ENCODE measurements at places on chromosomes 6 and 20.

DNA sequence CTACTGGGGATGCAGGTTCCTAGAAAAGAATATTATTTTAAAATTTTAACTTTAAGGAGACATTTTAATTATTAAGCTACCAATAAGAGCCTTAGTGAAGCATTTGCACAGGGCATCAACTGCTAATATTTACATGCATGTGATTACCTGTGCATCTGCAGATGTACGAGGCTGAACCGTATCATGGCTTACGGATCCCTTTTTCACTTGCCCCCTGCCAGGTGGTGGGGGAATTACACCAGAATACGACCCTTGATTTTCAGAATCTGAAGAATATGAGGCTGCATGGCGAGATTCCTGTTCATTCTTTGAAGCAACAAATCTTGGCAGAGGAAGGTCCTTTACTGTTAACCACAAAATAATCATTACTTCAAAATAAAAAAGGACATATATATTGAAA is 42.7 kb downstream of the REPS1 start:
- no peak for DNase-seq

GRCh38 chr6:14023855-14024254 is 93.7 kb upstream of the CD83 start:
- DNase-seq: no peak

DNA sequence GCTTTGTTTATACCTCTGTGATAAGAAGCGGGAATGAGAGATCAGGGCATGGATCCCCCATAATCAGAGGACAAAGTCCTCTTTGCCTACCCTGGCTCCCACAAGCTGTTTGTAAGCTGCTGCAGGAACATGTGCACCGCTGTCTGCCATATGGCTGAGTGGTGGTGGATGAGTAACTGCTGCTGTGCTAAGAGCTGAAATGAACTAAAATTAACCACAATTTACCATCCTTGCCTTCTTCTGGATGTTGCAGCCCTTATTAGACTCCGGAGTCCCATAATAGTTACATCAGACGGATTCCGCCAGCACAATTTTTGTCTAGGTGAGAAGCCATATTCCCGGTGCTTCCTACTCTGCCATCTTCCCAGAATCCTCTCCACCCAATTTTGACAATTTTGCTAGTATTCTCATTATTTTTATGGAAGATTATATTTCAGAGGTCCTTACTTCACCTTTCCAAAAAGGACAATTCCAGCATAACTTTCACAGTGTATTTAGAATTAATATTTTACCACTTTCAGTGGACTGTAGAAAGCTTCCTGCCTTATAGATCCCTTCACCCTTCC is 6.0 kb upstream of the CMTR1 start:
- DNase-seq: no peak

DNA sequence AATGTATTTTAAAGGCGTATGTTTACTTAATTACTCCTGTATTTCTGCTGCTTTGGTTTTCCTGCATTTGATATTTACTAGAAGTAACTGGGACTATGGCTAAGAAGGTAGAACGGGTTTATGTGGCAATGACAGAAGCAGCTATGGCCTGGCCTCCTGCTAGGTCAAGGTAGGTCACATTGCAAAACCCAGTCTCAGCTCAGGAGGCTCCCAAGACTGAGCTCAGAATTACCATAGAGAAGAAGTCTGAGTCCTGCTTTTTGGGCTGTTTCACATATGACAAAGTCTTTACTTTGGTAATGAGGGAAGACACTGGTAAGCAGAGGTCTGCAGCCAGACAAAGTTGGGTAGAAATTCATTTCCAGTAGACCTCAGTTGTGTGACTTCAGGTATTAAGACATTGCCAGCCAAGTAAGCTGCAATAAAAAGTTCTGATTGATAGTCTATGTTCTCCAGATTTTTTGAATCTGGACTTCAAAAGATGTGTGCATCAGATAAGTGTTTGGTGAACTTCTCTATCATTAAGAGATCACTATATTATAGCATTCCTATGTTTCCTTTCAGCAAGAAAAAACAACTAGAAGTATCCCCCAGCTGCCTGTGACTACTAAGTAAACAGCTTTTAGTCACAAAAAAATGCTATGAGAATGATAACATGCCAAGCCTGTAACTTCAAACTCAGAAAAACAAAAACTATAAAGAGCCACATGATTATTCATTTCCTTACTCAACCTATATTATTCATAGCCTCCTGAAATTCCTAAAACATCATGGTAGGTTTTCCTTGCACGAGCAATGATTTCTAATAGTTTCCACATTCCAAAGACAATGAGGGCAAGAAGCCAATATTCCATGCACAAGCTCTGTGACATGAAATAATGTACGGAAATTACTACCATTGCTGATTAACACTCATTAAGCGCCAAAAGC is 312.3 kb downstream of the HAO1 start:
- no peak for DNase-seq

- no peak for DNase-seq
These were observed 29.1 kb downstream of the ZDHHC14 start for GRCh38 chr6:157410045-157410444.

DNA sequence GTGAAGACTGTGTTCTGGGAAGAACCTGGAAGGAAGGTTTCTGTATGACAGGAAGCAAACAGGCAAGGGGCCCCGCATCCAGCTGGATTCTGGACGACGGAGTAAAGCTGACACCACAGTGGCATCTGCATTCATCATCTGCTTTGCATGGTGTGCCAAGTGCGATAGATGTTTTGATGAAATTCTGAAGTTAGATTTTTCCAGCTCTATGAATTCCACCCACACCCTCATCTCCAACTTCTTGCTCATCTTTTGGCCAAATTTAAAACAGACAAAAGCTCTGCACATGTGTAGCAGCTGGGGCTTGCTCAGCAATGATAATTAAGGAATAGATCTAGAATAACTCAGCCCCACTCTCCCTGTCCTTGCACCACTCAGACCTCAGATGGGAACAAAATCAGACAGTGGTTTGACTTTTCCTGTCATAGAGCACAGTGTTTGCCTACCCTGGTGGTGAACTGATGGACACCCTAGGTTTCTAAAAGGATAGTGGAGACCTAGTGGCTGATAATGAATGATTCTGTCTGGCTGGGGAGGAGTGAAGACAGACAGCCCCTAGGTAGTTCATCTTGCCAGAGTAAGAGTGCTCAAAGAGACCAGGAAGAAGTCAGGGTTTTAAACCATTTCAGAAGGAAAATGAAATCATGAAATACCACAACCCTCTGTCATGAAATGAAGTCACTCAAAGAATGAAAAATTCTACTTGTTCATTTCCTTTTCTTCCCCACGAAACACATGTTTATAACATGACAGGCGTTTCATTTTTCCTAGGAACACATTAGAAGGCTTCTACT is 85.8 kb downstream of the BCAS1 start:
- DNase-seq: no peak

GRCh38 chr20:32224463-32224862 is 16.8 kb downstream of the POFUT1 start:
- DNase-seq: no peak

DNA sequence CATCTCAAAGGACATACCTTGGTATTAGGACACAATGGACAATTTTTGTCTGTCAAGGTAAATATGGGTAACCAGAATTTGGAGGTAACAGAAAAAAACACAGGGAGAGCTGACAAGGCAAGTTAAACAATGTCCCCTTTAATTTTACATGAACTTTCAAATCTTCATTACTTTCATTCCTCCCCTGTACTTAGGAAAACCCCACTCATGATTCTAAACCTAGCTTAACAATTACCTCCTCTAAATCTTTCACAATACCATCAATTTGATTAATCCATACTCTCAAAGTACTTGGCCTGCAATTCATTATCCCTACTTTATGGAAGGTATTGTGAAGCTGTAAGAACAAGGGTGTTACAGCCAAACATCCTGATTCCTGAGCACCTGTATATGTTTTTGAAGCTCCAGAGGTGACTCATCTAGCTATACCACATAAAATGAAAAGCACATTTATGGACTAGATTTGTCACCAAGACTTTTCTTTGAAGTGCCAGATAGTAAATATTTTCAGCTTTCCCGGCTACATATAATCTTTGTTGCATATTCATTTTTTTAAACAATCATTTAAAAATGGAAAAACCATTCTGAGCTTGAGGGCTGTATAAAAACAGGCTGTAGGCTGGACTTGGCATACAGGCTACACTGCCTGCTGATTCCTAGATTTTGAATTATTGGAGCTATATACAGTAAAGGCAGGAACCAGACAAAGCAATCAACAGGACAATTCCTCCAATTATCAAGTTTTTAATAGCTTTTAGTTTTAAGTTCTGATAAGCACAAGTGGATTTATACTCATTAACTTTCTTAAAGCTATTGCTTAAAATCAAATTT is 22.9 kb downstream of the DEK start:
- peak; percentile 86 for DNase-seq

DNA sequence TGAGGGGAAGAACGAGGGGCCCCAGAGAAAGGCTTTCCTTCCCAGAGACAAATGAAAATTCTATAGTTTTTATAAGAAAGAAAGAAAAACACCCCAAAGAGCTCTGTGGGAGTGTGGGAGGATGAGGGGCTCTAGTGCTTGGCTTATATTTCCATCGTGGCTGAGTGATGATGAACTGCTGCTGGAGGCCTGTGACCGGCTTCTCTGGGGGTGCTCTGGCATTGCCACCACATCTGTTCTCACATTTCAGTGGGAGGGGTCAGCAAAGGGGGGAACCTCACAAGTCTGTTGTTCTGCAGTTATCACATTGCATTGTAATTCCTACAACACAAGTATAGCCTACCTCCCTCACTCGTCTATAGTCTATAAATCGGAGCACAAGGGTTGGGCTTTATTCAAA is 67.6 kb upstream of the BACH2 start:
- DNase-seq: no peak

DNA sequence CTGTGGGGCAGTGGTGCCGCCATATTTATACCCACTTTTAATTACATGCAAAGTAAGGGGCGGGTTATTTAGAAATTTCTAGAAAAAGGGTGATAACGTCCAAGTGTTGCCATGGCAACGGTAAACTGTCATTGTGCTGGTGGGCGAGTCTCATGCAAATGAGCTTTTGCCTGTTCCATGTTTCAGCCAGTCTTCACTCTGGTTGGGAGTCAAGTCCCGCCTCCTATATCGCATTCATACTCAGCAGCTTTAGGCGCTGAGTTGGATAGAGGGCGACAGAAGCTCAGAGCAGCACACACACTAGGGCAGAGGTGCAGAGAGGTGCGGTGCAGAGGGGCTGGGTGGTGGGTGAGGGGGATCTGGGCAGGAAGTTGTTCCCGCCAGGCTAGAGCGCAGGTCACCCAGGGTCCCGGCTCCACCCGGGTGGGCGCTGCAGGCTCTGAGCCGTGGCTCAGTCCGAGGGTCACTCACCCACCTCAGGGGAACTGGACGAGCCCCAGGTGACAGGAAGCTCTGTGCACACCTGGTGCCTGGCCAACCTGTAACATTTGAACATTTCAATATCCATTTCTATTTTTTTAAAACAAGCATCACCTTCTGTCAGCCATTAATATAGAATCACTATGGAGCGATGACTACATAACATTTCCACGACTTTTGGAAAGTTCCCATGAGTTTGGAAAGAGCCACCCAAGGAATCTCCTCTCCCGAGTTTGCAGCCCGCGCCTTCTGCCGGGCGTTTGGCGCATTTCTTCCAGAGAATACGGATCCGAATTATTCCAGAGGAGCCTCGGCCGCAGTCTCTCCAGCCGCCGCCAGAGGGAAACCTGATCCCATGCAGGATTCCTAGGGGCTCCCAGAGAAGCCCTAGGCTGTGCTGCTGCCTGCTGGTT is 89.1 kb upstream of the PHACTR3 start:
- DNase-seq: peak; percentile 68

- no peak for DNase-seq
These were observed 124.7 kb upstream of the SASH1 start for GRCh38 chr6:148217921-148218320.

GRCh38 chr20:10247440-10247839 is 28.8 kb downstream of the SNAP25 start:
- no peak for DNase-seq

GRCh38 chr6:27157459-27158315 is 89.8 kb upstream of the PRSS16 start:
- DNase-seq: peak; percentile 63

DNA sequence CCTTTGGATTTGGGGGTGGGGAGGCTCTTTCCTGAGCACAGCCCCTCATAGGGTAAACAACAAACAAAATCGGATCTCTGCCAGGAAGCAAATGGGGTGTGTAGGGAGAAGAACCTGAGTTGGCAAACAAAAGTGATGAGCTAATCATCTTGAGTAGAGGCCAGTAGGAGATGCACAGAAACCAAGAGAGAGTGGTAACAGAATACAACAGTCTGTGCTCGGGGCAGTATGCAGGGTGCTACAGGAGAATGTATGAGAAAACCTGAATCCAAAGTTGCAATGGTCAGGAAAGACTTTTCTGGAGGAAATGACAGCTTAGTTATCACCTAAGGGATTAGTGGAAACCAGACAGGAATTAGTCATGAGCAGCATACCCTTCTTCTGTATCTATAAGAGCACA is 177.8 kb downstream of the CDKAL1 start:
- no peak for DNase-seq

DNA sequence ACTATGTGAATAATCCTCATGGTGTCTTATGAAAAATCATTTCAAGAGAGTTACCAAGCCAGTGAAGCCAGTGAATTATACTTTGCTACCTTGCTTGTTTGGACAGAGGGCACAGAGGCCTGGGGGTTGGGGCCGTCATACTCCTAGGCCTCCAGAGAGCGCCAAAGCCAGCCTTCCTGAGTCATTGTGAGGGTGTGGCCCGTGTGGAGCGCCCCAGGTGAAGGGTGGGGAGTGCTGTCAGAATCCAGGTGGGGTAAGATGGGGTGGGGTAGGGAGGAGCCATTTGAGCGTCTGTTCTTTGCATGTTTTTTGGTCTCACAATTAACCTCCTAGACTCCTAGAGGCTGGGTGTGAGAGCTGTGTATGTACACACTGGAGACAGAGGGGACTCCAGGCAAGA is 71.1 kb downstream of the PERP start:
- peak; percentile 78 for DNase-seq

GRCh38 chr6:75219263-75219662 is 13.4 kb upstream of the COL12A1 start:
- DNase-seq: no peak

DNA sequence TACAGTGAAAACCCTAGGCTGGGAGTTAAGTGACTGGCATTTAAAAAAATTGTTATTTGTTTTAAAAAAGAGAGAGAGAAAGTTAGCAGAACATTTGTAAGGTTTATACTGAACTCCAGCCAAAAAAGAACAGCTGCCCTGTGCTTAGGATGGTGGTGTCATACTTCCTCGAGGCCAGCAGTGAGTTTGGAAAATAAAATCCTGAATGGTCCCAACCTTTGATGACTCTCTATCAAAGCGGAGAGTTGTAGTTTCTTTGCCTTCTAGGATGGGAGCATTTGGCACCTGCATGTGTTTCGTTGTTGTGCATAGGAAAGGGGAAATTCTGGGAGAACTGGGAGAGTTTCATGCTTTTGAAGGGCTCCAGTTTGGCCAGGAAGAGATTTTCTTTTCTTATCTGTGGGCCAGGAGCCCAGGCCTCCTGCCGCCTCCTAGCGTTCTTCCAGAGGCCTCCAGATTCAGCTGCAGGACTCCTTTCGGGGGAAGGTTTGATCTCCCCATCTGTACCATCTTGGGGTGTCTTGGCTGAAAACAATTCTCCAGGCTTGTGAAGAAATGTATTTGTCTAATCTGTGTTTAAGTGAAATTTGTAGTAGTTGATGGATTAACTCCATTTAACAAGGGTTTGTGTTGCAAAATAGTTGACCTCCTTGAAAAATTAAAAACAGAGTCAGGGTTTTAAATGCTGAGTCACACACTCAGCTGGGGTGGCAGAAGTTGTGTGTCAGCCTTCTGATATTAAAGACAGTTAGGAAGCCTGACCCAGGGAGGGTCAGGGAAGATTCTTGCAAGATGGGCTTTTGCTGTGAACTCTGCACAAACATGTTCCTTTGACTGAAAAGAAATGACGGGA is 63.4 kb downstream of the TXNDC5 start:
- DNase-seq: no peak

- no peak for DNase-seq
These were observed 3.0 kb downstream of the SLC22A1 start for GRCh38 chr6:160124605-160125004.

All from LoVo (cell line).